ENCODE measurements at places on chromosomes 3 and 15.

DNA sequence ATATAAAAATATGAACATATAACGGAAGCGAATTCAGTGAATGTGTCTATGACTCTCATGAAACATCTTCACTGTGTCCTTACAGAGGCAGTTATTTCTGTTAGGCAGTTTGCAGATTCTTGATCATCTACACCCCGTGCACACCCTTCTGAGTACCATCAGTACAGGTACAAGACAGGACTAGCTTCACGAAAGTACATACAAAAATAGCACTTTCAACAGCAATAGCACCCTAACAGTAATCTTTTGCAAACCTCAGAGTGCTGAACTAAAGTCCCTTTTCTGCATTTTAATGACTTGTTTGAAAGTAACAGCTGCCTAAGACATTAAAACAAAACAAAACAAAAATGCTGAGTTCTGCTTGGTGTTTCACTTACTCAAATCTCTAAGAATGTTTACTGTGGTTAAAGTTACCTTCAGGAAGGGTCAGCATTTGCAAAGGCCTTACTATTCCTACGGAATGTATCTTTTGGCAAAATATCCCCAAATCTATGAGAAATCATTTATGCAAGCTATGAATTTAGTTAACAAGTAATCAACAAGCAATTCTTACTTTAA is 104.1 kb downstream of the CNTN3 start:
- DNase-seq: no peak

GRCh38 chr3:32794487-32795308 is 23.1 kb upstream of the TRIM71 start:
- DNase-seq: no peak

DNA sequence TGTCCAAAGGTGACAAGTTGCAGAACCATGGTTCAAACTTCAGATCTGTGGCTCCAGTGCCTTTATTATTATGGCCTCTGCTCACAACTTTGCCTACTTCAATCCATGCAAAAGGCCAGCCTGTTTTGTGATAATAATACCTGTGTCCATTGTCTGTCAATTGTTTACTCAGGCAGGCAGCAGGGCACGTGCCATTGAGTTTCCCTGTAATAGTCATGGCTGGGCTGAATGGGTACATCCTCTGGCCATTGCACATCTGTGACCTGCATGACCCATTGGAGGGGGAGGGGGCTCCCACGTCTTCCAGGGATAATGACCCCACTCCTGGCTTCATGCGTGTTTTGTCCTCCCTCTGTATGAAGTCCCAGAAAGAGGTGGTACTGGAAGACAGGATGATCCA is 215.4 kb downstream of the SSR3 start:
- DNase-seq: no peak

GRCh38 chr15:95563634-95564033 is 766.9 kb upstream of the NR2F2 start:
- no peak for DNase-seq
